Hematopoietic multipotent progenitor cell treated with erythropoietin and hydrocortisone succinate and interleukin-3 and kit ligand, for 15 days (in vitro differentiated cells): ENCODE measurements at places on chromosomes 3 and 15.
A peak's percentile ranks its signal among the peaks of the same experiment; 100 is the strongest.

GRCh38 chr3:178139116-178139515, 397.1 kb upstream of the KCNMB2 start:
- no peak for DNase-seq

GRCh38 chr15:29104566-29104880, 165.1 kb downstream of the NSMCE3 start:
- DNase-seq = no peak

GRCh38 chr3:113153499-113154107, 57.8 kb upstream of the BOC start:
- DNase-seq = no peak

- DNase-seq = no peak
Observed at GRCh38 chr15:22903961-22904534, 65.6 kb downstream of the NIPA2 start.

GRCh38 chr3:185401319-185401955, 38.5 kb downstream of the MAP3K13 start:
- no peak for DNase-seq

GRCh38 chr3:128993461-128994172, at the start of gene CFAP92:
TSS of gene CFAP92 (minus strand) at chr3:128994076. CDS start at chr3:128993304, 772 bp downstream.
- peak; percentile 83 for DNase-seq

DNA sequence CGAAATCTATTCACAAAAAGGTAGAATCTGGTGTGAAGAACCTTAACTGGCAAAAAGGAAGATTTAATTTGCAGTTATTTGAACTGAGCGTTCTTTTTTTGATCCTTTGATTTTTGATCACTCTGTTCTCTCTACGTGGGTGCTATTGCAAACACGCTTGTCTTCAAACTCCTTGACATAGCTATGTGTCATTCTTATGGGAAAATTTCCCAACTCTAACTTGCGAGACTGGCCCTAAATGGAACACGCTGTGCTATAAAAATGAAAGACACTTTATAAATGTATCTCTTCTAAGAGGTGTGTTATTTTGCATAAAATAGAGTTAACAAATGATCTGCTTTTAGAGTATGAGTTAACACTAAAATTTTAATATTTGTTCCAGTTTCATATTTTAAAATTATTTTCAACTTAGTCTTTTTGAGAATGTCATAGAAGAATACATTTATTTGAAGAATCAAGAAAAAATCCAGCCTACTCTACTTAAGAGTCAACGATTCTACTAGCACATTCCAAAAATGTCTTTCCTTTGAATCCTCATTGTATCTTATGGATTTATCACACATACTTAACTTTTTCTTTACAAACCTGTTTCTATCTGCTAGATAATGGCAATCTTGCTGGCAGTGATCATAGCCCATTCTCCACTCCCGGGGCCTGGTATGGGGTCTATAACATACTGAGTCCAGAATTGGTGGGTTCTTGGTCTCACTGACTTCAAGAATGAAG, 610.0 kb upstream of the TBL1XR1 start:
- DNase-seq = no peak

GRCh38 chr3:10956986-10957385, 35.6 kb upstream of the SLC6A1 start:
- no peak for DNase-seq

DNA sequence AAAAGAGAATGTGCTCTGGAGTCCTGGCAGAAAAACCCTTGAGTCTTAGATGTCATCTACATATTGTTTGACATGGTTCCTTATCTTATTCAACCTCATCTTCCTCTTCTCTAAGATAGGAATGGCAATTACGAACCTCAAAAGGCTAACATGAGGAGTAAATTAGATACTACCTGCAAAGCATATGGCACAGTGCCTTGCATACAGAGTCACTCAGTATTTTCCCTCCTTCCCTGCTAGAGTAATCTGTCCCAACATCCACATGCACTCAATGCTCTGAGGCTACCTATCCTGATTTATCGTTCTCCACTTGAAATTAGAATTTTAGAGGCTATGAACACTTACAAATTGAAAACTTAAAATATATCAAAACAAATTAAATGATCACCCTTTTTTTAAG, 386.7 kb downstream of the RSL24D1 start:
- no peak for DNase-seq

GRCh38 chr3:9179826-9180763, 69.4 kb downstream of the SRGAP3 start:
- DNase-seq = no peak
